Stimulated activated CD4-positive, alpha-beta T cell treated with anti-CD3 and anti-CD28 coated beads, Interleukin-2, amount 100 ng/mL, for 24 hours (primary cell): ENCODE measurements at places on chromosomes 3 and 15.

GRCh38 chr3:145483992-145484391 lies 677.0 kb downstream of the PLOD2 start:
- DNase-seq: no peak

GRCh38 chr3:192862408-192863090 lies 55.1 kb downstream of the MB21D2 start:
- DNase-seq: no peak

GRCh38 chr3:42638339-42638842 lies 15.1 kb upstream of the ZBTB47 start:
- peak; percentile 28 for DNase-seq

- DNase-seq: no peak
These were observed 335.9 kb upstream of the EPHA6 start for GRCh38 chr3:96478496-96478895.

DNA sequence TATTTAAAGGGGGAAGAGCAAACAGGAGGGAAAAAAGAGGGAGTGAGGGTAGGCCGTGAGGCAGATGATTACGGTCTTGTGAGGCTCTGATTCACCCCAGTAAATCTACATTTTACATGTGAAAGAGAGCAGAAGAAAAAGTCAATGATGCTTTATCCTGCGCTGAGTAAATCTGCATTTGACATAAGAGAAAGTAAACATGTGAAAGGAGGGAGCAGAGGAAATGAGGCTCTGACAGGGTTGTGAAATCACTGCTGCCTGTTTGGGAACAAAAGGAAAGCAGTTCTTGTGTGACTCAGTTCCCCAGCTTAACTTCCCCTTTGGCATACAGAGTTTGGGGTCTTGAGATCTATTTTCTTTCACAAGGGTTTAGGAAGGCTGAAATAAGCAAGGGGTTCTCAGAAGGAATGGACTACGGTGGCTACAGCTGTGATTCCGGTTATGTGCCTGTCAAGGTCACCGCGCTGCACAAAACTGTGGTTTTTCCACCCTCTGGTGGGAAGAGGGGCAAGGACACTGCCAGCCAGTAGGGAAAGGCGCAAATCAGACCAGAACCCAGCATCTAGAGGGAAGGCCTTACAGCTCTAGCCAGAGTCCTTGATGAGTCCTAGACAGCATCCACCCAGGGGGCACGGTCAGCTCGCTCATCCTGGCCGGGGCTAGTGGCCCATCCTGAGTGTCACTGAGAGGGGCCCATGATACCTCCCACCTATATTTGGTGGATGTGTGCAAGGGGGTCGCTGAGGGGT lies 18.9 kb upstream of the HCN4 start:
- no peak for DNase-seq

- no peak for DNase-seq
These were observed 112.3 kb downstream of the WDR76 start for GRCh38 chr15:43939070-43939469.

DNA sequence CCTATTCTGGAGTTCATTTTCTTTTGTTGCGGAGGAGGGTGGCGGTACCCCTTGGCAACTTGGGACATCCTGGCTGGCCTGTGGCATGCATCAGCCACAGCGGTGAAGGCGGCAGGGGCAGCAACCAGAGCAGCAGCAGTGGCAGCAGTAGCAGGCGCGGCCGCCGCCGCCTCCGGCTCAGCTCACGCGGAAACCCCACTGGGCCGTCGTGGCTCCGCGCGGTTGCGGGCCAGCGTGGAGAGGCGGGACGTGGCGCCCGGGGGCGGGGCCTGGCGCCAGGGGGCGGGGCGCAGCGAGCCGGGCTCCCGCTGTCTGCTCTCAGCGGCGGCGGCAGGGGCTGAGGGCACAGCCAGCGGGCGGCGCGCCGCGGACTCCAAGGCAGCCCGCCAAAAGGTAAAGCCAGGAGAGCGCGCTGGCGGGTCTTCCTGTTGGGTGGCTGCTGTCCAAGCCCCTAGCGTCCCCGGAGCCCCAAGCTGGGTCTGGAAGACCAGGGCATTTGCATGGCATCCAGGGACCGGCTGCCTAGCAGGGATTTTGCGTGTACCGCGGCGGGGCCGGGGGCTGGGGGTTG lies 334.4 kb upstream of the THRB start:
- DNase-seq: no peak

DNA sequence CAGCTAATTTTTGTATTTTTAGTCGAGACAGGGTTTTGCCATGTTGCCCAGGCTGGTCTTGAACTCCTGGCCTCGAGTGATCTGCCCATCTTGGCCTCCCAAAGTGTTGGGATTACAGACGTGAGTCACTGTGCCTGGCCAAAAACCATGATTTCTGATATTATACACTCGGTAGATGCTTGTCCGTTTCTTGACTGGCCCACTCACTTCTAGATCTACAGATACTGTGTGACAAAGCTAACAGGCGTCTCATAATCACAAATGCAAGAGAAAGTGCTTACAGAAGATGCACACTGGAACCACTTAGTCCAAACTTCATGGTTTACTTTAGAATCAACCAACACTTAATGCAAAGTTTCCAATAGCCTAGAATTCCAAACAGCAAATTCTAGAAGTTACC lies 8.4 kb downstream of the PROK2 start:
- DNase-seq: no peak
